ENCODE measurements at places on chromosomes 2 and 18.

DNA sequence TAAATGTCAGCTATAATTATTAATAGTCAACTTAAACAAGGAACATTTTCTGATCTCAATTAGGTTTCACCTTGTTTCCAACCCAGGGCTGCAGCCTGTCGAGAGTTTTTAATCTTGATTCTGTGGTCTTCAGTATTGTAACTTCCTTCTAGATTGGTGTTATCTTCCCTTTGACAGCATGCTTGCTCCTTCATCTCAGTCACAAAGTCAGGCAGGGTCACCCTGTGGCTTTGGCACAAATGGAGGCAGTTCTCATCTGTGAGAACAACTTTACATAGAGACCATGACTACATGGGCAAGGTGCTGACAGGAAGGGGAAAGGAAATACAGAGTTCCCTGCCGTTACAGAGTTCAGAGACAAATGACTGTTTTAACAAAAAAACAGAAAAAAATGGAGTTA lies 50.5 kb downstream of the HNRNPLL start:
- DNase-seq, result no peak

GRCh38 chr2:132496555-132496954 lies 80.0 kb downstream of the GPR39 start:
- no peak for DNase-seq

DNA sequence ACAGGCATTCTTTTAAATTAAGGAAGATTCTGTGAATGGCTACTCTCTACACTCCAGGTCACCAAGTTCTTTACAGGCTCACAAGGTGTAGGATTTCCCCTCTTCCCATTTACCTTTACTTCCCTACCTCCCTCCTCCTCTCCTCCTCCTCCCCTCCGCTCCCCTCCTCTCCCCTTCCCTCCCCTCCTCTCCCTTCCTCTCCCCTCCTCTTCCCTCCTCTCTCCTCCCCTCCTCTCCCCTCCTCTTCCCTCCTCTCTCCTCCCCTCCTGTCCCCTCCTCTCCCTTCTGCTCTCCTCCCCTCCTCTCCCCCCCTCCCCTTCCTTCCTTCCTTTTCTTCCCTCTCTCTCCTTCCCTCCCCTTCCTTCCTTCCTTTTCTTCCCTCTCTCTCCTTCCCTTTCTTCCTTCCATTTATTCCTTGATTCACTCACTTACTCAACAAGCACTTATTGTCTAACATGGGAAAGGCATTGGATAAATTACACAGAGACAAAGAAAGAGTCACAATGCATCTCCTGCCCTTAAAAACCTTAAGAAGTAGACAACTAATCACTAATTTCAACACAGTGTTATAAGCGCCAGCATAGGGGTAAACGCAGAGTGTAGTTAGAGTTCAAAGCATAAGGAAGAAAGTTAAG lies 152.3 kb downstream of the CCDC178 start:
- DNase-seq, result no peak

GRCh38 chr18:59189008-59189407 lies 30.9 kb upstream of the GRP start:
- DNase-seq, result no peak

DNA sequence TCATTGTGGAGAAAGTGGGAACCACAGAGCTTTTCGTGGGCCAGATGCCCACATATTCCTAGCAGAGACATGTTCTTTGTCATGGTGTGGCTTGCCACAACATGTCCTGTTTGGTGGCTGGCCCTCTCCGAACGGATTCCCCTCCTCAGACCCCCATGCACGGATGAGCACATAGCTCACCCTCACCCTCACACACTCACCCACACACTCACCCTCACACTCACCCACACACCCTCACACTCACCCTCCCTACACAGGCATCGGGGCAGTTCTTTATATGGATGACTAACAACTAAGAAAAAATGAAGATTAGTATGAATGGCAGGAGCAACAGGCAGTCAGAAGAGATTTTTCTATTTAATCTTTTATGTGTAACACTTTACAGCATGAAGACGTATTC lies 149.9 kb downstream of the ZNF236 start:
- DNase-seq, result no peak

GRCh38 chr2:206556357-206556949 lies 85.8 kb upstream of the FAM237A start:
- DNase-seq, result no peak

- DNase-seq, result no peak
Measured at GRCh38 chr2:98346311-98347236, at the start of gene CNGA3. Gene CNGA3, plus strand, starts transcription at chr2:98346456. Its CDS starts 23,520 bp downstream, at chr2:98369976.

GRCh38 chr2:170680172-170680941 lies 34.8 kb upstream of the SP5 start:
- DNase-seq, result no peak

- no peak for DNase-seq
Measured at GRCh38 chr2:35929551-35929950, 426.0 kb upstream of the CRIM1 start.

DNA sequence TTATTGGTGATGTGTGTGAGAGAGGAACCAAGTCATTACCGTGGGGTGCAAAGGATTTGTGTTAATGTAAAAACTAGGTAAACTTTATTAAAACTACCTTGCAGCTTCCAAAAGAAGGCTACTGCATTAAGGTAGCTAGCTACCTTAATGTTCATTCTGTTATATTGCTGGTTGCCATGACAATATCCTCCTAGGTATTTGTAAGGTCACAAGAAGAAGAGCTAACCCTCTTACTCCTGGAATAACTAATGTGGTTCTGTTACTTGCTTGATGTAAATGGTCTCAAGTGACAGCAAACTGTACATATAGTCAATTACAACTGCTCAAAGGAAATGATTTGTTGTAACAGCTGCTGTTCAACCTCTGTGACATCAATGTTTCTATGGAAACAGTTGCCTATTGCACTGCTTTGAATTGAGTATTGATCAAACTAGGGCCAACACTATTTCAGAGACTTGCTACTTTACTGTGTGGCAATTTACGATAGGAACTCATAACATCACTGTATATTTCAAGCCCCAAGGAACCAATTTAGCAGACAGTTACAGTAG lies 319.8 kb upstream of the HNRNPA3 start:
- no peak for DNase-seq

GRCh38 chr2:197960786-197961185 lies 156.4 kb downstream of the PLCL1 start:
- DNase-seq, result no peak

GRCh38 chr2:7077660-7078267 lies 160.6 kb downstream of the RNF144A start:
- no peak for DNase-seq

DNA sequence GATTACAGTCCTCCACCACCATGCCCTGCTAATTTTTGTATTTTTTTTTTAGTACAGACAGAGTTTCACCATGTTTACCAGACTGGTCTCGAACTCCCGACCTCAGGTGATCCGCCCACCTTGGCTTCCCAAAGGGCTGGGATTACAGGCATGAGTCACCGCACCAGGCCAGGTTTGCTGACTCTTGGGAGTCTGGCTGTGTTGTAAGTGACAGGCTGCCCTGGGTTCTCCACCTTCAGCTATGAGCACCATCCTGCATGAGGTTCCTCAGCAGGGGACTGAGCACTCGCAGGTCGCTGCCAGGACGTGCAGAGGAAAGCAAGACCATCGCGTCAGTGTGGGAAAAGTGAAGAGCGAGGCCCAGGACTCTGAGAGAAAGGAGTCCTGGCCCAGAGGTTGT lies 112.6 kb upstream of the NDUFV2 start:
- no peak for DNase-seq

DNA sequence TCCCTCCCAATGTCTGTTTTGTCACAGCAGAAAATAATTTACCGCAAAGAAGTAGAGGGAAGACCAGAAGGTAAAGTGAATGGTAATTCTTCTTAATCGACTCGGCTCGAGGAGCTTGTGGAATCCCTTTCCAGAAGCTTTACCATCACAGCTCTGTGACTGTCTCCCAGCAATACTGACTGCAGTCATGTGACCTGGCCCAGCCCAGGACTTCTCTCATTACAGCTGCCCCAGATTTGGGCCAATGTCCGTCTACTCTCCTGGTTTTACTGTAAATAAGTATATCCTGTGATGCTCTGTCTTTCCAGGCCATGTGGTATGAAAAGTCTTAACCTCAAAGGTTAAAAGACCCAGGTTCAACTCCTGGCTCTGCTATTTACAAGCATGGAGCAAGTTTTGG lies 18.9 kb upstream of the ELOA2 start:
- DNase-seq, result no peak

DNA sequence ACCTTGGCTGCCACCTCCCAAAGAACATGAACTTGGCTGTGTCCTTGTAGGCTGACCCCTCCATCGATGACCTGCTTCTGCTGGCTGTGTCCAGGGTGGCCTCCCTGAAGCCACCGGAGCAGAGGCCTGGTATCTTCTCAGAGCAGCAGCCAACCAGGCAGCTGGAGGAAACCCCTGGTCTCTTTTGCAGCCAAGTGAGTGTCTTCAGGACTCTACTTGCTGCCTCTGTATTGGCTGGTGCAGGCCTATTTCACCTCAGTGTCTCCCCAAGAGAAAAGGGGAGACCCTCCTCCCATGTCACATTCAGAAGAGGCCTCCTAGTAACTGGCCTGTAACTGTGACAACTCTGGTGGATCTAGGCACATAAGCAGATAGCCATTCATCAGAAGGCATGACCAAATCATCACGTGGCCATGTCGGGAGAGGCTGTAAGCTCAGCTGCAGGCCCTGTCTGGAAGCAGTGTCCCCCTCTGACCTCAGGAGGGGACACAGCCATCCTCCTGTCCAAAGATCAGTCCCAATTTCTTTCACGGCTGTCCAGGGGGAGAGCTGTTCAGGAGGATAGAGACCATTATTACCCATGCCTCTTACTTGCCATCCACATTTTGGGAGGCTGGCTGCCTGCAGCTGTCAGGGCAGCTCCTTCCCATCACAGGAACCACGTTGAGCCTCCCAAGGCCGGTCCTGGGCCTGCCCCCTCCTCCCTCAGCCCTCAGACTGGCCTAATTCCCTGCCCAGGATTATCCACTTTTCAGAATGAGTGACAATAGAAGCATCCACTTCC lies 20.9 kb upstream of the ROCK2 start:
- DNase-seq, result no peak

- DNase-seq, result no peak
Measured at GRCh38 chr2:191612496-191612895, 65.4 kb upstream of the NABP1 start.

- no peak for DNase-seq
Measured at GRCh38 chr2:18123211-18123570, 244.7 kb downstream of the KCNS3 start.

DNA sequence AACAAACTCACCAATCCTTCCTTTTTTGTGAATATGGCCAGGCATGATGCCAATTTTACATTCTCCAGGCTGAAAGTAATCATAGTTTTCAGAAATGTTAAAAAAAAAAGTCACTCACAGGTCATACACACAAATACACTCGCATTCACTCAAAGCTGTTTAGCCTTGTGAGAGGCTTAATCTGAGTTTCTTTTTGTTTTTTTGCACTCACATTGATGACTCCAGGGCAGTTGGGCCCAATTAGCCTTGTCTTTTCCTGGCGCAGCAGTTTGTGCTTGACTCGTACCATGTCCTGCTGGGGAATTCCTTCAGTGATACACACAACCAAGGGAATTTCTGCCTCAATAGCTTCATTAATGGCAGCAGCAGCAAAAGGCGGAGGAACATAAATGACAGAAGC lies 18.0 kb downstream of the SUCLG1 start:
- no peak for DNase-seq

DNA sequence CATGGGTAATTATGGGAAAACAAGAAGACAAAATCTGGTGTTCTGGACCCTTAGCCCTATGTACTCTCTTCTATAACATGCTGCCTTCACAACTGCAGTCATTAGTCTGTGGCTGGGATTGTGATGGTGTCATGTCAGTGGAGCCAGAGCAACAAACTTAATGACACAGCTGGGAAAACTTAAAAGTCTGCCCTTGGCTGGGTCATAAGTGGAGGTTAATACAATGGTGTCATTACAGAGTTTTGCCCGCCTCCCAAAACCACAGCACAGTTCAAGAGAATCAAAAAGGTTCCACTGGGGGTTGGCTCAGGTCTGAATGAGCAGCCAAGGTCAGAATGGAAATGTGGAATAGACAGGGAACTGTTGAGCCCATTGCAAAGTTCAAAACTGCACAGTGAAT lies 455.7 kb upstream of the PIK3C3 start:
- no peak for DNase-seq

- DNase-seq, result no peak
Measured at GRCh38 chr18:80202264-80202998, 44.9 kb downstream of the PARD6G start.

DNA sequence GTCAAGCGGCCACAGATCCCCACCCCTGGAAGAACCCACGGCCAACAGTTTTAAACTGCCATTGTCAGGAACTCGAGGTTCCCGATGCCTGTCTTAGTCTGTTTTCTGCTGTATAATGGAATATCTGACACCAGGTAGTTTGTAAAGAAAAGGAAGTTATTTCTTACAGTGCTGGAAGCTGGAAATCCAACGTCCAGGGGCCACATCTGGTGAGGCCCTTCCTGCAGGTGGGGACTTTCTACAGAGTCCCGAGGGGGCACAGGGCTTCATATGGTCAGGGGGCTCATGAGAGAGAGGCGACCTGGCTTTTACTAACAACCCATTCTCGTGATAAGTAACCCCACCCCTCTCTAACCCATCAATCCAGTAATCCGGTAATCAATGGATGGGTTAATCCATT lies 501.6 kb upstream of the MYT1L start:
- DNase-seq, result no peak
